ENCODE measurements at places on chromosomes 1 and 21.

DNA sequence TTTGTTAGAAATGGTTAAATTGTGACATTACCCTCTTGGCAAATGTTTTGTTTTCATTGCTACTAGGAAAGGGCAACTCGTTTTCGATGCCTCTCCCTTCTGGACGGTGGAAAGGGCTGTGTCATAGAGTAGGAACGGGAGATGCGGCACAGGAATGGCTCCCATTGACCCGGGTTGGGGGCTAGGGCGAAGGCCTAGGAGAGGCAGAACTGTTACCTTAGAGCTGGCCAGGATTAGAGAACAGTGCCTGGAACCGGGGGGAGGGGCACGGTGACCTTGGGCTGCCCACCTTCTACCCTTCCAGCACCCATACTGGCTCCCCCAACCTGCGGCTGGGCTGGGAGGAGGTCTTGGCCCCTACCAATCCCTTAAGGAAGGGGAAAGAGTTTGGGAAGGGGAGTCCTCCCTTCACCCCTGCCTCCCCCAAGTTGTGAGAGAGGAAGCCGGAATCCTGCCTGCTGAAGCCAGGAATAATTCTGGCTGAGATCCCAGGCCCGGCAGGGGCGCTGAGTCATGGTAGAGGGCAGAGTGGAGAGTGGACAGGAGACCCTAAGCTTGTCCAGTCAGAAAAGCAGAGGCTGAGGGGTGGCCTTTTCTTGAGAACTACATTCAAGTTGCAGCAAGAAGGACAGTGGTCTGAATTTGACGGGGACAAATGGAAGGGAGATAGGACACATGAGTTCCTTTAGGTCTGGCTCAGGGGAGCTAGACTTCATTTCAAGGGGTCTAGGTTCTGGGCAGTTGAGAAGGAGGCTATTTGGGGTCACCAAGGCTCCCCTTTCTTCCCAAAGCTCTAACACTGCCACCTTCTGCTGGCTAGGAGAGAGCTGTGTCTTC is 8.2 kb downstream of the LMNA start:
- H3K27ac ChIP-seq: peak overlapping the region; percentile 63
- ATAC-seq: no peak
- H3K36me3 ChIP-seq: peaks cover 28% of the 10 kb centered on the region
- H3K4me1 ChIP-seq: peaks cover 83% of the 10 kb centered on the region

DNA sequence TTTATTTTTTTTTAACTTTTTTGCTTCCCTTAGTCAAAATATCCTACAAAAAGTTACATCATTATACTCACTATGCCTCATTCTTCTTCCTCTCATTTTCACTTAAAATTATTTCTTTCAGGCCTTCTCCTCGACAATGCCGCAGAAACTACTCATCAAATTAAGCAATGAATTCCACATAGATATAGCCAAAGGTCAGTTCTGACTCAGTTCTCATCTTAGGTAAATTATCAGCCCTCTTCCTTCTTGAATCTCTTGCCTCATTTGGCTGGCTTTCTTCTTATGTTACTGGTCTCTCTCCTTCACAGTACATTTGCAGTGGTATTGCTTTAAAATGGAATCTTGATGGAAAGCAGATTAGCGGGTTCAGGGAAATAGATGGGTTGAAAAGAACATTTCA is 260.7 kb upstream of the BRINP3 start:
- no peak overlapping the region for H3K27ac ChIP-seq
- no peaks in the 10 kb centered on the region for H3K4me1 ChIP-seq
- no peak for ATAC-seq
- H3K36me3 ChIP-seq: no peaks in the 10 kb centered on the region
- no peaks in the 10 kb centered on the region for H3K27me3 ChIP-seq

DNA sequence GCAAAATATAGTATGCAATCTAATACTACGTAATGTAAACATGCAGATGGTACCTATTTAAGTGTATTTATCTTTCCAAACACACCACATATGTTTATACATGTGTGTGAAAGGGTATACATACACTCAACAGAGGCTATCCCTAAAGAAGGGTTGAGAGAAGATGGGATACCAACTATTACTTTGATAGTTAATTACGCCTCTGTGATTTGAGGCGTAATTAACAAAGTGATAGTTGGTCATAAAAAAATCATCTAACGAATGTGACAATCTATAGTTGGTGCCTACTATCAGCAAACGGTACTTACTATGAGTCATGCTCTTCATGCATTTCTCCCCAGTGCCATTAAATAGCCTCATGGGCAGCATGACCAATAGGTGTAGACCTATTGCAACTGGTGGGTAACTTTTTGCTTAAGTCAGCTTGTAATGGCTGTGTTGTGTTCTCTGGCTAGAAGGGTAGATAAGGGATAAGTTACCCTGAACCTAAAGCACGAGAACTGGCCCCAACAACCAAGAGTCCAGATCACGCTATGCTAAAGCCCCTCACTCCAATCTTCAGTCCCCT is 15.3 kb downstream of the RCAN1 start:
- H3K4me3 ChIP-seq: no peak overlapping the region
- no peaks in the 10 kb centered on the region for H3K27me3 ChIP-seq
- no peak for ATAC-seq
- H3K4me1 ChIP-seq: peaks cover 23% of the 10 kb centered on the region
- H3K36me3 ChIP-seq: peaks cover 6% of the 10 kb centered on the region

GRCh38 chr1:12069623-12070244 is 6.6 kb downstream of the TNFRSF8 start:
- peak overlapping the region; percentile 21 for H3K4me3 ChIP-seq
- peaks cover 12% of the 10 kb centered on the region for H3K36me3 ChIP-seq
- peaks cover 49% of the 10 kb centered on the region for H3K4me1 ChIP-seq
- ATAC-seq: no peak
- peaks cover 39% of the 10 kb centered on the region for H3K27me3 ChIP-seq

- H3K27me3 ChIP-seq: no peaks in the 10 kb centered on the region
- peaks cover 67% of the 10 kb centered on the region for H3K36me3 ChIP-seq
- peak; percentile 62 for ATAC-seq
- peaks cover 4% of the 10 kb centered on the region for H3K4me1 ChIP-seq
- peak overlapping the region; percentile 54 for H3K27ac ChIP-seq
Observed at GRCh38 chr1:100075773-100076172, 57.0 kb downstream of the SASS6 start.

DNA sequence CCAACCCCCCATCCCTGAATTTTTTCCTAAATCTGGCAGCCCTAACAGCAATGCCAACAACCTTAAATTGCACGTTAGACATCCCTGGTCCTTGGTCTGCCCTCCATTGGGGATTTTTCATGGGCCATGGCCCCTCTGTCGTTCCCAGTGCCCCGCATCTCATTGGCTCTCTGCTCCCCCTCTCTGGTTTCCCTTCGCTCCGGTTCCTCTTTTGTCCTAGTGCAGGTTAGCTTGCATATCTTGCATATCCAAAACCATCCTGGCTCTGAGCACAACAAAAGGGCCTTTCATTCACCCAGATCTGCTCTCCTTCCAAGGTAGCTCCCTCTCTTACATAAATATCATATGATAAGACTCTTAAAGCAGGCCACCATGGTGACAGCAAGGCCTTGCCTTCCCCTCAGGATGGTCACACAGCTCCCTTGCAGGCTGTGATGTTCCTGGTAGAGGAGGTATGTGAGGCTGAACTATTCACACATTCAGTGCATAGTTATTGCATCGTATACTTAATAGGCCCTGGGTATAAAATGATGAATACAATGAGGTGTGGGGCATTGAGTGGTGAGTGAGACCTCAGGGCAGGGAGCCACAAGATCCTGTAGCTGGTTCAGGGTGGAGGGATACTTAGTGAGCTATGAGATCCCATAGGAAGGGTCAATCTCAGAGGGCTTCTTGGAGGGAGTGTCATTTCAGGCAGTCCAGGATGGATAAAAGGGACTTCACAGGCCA is 45.2 kb downstream of the TENT5C start:
- ATAC-seq: no peak
- no peak overlapping the region for H3K4me3 ChIP-seq
- no peaks in the 10 kb centered on the region for H3K27me3 ChIP-seq
- peaks cover 62% of the 10 kb centered on the region for H3K4me1 ChIP-seq

DNA sequence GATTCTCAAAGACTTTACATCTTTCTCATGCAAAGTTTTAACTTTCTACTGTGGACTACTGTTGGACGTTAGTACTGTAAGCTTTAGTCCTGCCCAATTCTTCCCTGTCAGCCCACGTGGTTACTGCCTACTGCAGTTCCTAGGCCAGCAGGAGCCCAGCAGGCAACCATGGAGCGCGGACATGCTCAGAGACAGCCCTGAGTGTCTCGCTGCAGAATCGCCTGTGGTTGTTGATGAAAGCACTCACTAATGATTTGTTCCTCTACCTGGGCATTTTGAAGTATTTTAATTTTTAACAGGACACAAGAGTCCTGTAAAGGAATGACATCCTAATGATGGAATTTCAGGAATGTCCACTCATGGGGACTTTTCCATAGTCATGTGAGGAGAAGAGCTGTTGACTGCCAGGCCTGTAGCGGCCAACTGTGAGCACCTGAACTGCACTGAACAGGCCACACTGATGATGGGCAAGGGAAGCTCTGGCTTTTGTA is 44.1 kb downstream of the PGBD5 start:
- peaks cover 8% of the 10 kb centered on the region for H3K36me3 ChIP-seq
- no peaks in the 10 kb centered on the region for H3K4me1 ChIP-seq
- no peak overlapping the region for H3K27ac ChIP-seq
- no peak overlapping the region for H3K4me3 ChIP-seq

DNA sequence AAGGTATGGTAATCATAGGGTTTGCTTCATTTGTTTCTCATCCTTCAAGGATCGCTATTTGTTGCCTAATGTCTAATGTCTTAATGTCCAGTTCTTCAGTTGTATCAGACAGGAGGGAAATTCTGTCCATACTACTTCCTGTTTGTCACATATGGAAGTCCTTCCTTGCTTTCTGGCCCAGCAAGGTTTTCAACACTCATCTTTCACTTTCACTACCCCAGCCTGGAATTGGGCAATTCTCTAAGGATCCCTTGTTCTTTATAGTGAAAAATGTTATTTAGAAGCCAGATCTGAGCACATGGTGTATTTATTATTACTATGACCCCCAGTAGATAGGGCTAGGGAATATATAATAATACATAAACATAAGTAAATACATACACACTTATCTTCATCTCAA is 50.6 kb upstream of the SLC35A3 start:
- H3K27ac ChIP-seq: no peak overlapping the region
- no peaks in the 10 kb centered on the region for H3K4me1 ChIP-seq
- no peaks in the 10 kb centered on the region for H3K27me3 ChIP-seq
- H3K4me3 ChIP-seq: no peak overlapping the region

GRCh38 chr1:28056129-28056925 is 32.1 kb downstream of the EYA3 start:
- ATAC-seq: peak; percentile 92
- H3K4me1 ChIP-seq: peaks cover 30% of the 10 kb centered on the region
- H3K27me3 ChIP-seq: no peaks in the 10 kb centered on the region

DNA sequence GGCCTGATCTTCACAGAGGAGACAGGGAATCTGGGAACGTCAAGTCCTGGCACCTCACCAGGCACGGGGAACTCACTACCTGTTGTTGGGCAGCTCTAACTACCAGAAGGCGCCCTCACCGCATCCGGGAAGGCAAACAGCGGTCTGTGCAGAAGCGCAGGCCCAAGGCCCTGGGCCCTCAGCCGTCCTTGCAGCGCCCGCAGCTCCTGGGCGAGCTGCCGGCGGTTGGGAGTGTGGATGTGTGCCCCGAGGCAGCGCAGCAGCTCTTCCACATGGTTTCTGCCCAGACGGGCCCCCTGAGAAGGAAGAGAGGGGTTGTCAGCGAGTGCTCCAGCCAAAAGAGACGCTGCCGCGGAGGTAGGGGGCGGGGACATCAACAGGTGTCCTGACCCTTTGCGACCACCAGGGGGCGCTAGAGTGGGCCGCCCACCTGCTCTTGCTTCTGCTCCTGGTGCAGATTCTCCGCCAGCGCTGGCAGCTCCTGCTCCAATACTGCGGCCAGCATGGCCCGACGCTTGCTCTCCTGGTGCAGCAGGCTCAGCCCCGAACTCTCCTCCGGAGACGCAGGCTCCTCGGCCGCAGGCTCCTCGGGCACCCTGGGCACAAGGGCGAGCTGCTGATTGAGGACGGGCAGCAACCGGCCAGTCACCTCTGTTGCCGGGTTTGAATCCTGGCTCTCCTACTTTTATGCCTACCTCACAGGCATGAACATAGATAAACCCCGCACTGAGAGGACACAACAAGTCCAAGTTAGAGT is 9.3 kb downstream of the MAP3K6 start:
- no peaks in the 10 kb centered on the region for H3K27me3 ChIP-seq
- H3K4me1 ChIP-seq: peaks cover 56% of the 10 kb centered on the region
- peak overlapping the region; percentile 74 for H3K4me3 ChIP-seq
- ATAC-seq: peak; percentile 75
- no peaks in the 10 kb centered on the region for H3K36me3 ChIP-seq

DNA sequence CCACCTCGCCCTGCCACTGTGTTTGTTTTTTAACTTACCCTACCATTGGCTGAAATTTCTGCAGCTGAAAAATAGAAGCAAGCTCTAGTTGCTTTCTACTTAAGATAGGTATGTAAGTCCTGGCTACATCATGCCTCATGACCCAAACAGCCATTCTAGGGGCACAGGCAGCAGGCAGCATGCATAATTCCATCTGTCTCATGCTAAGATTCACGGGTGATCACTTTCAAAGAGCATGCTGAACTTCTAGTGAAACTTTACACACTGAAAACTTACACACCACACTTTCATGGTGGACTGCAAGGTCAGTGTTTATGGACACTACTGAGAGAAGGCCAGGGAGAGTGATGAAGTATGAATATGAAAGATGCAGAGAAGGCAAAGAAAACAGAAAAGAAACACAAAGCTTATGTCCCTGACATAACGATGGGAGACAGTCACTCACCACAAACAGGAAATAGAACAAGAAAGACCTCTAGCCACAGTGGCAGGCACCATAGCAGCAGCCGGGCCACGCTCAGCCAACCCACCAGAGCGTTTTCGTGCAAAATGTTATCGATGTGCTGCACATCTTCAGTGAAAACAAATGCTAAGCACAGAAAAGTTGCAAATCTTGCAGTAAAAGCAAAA is 102.3 kb upstream of the TIAM1 start:
- H3K27me3 ChIP-seq: peaks cover 33% of the 10 kb centered on the region
- no peaks in the 10 kb centered on the region for H3K36me3 ChIP-seq
- peaks cover 6% of the 10 kb centered on the region for H3K4me1 ChIP-seq
- H3K27ac ChIP-seq: no peak overlapping the region
- no peak for ATAC-seq
- H3K4me3 ChIP-seq: no peak overlapping the region

DNA sequence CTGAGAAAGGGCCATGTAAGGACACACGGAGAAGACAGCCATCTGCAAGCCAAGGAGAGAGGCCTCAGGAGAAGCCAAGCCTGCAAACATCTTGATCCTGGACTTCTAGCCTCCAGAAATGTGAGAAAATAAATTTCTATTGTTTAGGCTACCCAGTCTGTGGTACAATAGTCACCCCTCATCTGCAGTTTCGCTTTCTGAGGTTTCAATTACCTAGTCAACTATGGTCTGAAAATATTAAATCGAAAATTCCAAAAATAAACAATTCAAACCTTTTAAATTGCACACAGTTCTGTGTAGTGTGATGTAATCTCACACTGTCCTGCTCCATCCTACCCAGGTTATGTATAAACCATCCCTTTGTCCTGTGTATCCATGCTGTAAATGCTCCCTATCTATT is 52.6 kb downstream of the ZNF644 start:
- H3K27ac ChIP-seq: no peak overlapping the region
- peaks cover 53% of the 10 kb centered on the region for H3K4me1 ChIP-seq
- H3K4me3 ChIP-seq: no peak overlapping the region
- no peaks in the 10 kb centered on the region for H3K27me3 ChIP-seq

All from stimulated activated memory B cell treated with anti-CD40 and anti-IgM and Interleukin-4, amounts not matched to agents 10 μg/mL and 1 μg/mL and 100 μg/mL, for 72 hours (primary cell).